ENCODE measurements at places on chromosomes 2 and 18.

- DNase-seq: no peak
These were observed 40.5 kb downstream of the AQP12A start for GRCh38 chr2:240732184-240732583.

GRCh38 chr2:164032995-164033394 is 297.2 kb upstream of the FIGN start:
- DNase-seq: no peak

DNA sequence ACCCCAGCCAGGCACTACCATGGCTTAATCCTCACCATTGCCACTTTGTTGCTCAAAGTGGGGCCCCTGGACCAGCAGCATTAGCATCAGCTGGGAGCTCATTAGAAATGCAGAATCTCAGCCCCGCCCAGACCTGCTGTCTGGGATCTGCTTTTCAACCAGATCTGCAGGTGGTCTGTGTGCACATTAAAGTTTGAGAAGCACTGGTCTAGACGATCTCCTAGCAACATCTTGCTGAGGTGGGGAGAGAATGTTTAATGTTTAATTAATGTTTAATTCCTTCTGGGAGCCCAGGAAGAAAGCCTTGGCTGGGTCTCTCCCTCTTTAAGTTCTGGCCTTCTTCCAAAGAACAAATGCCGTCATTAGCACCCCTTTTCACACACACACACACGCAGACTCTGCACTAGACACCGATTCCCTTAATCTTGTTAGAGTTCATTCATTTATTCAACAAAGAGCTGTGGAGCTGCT is 53.7 kb downstream of the EDAR start:
- DNase-seq: no peak

- no peak for DNase-seq
These were observed 130.6 kb upstream of the SALL3 start for GRCh38 chr18:78849046-78849445.

Data from nephron progenitor cell (in vitro differentiated cells).